CD4-positive, alpha-beta T cell treated with Interferon gamma for 1 hour (primary cell): ENCODE measurements at places on chromosomes 7 and 10.

DNA sequence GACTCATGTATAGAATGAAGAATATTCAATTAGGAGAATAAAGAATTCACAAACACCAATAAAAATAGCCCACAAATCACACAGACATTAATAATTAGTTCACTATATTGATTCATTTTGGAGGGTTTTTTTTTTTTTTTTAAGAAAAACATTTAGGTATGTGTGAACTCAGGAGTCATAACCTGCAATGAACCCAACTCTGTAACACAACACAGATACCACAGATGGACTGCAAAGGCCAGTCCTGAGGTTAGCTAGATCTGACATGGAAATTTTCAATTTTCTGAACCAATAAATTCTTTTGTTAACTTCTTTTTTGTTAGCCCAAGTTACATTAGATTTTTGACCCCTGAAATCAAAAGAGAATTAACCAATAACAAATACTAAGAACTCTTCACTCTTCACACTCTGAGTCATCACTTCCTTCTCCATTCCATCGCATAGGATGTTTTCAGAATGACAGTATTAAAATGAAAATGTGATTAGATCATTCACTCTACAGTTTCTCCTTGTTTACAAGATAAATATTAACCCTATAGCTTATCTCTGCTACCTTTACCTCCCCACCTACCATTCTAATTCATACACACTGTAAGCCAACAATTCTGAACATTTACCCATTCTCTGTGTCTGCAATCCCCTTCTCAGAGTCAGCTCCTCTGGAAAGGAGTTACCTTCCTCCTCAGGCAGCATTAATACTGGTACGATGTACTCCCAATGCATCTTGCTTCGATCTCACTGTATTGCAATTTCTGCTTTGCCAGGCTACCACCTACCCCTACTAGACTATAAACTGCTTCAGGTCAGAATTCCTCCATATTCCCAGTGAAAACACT, 141.5 kb downstream of the LRRN3 start:
- no peak for DNase-seq

GRCh38 chr7:42380401-42380800, 143.4 kb upstream of the GLI3 start:
- no peak for DNase-seq

DNA sequence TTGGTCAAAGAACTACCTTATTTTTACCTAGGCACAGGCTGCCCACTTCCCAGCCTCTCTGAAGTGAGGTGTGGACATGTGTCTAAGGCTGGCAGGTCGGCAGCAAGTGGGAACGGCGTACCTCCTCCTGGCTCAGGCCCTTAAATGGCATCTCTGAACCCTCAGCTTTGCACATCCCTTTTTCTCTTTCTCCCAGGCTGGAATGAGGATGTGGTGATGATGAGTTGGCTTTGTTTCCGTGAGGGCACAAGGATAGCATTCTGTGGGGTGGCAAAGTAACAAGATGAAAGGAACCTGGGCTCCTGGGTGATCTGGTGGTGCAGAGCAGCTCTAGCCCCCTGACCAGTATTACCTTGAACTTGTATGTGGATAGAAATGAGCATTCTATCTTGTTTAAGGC, 196.8 kb downstream of the REEP3 start:
- DNase-seq: no peak

- no peak for DNase-seq
Measured at GRCh38 chr7:22666732-22667131, 60.3 kb upstream of the IL6 start.

DNA sequence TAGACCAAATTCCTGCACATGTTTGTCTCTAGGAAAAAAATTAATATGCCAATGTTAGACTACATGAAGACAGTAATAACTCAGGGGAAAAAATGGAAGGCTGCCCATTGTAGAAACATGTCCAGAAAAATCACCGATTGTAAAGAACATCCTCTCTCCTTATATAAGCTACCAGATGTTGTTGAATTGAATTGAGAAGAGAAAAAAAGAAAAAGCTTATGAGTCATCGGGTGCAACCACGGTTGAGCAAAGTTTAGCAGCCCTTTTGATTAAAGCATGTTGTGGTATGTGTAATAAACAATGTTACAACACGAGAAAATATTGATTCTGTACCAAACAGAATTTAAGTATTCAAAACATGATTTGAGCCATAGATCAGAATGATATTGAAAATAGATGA, 102.3 kb upstream of the ARHGAP21 start:
- DNase-seq: no peak

DNA sequence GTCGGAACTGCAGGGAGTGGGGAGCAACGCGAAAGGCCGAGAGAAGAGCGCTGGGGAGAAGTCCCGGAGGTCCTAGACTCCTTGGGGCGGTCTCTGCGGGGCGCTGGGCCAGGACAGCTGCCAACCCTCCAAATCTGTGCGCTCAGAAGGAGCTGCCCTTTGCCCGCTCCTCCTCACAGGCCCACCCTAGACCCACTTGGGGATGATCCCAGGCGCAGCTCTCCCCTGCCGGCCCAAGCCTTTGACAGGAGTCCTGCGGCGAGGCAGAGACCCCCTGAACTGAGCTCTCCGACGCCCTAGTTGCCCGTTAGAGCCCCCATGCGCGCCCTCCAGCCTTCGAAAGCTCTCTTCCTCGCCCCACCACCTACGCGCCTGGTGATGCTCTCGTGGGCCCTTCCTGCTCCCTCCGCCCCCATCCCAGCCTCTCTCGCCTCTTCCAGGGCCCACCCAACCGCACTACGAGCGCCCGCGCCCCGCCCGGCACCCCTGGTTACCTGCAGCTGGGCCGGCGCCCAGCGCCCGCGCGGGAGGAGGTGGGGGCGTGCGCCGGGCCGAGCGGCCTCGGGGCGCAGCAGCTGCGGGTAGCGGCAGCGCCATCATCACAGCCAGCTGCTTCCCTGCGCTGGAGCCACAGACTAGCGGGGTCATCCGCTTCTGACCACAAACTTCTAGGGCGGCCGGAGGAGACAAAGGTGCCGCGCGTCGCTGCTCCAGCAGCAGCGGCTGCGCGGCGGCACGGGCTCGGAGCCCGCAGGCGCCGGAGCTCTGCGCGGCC, 353.4 kb downstream of the DNAJB6 start:
- DNase-seq: no peak

GRCh38 chr7:70092314-70093204, 494.3 kb downstream of the AUTS2 start:
- no peak for DNase-seq

- DNase-seq: no peak
Measured at GRCh38 chr10:61438141-61438988, 14.8 kb downstream of the TMEM26 start.

DNA sequence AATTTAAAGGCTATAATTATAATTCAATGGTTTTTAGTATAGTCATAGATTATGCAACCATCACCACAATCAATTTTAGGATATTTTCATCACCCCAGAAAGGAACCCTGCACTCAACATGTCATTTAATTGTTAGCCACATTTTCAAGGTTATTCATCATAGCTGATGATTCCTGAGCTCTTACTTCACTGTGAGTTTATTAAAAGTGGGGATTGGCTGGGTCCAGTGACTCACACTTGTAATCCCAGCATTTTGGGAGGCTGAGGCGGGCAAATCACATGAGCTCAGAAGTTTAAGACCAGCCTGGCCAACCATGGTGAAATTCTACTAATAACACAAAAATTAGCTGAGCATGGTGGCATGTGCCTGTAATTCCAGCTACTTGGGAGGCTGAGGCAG, 787 bp downstream of the CCL26 start:
- DNase-seq: no peak

DNA sequence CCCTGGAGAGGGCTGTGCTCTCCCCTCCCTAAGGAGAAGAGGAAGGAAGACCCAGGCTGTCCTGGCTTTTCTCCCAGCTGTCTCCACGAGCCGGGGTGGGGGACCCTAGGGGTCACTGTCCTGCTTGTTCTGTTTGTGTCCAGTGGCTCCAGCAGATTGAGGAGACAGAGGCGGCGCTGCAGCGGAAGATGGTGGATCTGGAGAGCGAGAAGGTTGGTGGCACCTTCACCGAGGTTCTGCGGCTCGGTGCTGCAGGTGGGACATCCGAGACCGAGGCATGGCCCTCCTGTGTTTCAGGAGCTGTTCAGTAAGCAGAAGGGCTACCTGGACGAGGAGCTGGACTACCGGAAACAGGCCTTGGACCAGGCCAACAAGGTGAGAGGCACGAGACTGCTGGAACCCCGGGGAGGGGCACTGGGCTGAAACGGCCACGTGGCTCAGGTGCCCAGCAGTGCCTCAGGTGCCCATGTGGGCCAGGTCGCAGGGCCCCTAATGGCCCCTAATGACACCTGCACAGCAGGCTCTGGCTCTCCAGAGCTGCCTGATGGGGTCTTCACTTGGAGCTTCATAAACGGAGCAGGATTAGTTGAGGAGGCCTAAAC, 33.0 kb upstream of the DPYSL4 start:
- DNase-seq: no peak

DNA sequence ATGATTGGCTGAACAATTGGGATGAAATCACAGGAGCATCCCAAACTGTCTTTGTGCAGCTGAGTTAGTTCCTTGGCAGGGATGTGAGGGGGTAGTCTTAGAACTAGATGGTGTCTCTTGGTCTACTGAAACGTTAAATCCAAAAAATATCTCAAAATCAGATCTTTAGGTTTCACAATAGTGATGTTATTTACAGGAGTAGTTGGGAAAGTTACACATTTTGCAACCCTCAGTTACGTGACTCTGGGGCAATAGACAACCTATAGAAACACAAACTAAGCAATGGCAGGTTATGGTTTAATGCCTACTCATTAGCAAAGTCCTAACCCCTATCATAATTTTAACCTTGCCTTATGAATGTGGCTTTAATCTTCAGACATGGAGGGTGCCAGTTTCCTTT, 24.0 kb downstream of the PKD1L1 start:
- no peak for DNase-seq

DNA sequence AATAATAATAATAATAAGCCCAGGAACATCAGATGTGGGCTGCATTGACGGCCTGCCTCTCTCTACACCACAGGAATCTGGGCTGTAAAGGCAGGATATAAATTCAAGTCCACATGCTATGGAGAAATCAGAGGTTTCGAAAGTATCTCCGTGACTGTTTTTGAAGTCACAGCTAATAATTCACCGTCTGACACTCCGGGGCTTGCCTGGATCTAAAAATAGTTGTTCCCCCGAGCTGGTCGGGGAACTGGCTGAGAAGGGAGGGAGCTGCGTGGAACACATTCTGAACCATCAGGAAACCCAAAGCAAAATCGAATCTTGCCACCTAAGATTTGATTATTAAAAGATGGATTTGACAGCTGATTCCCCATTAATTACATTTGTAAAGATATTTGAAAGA, 35.4 kb downstream of the KLF6 start:
- no peak for DNase-seq
